Left ventricle myocardium inferior (tissue), 1 donor: ENCODE measurements at places on chromosomes 11 and 22.

- DNase-seq: no peak
Observed at GRCh38 chr11:59437770-59438169, 1.5 kb downstream of the OR5A1 start.

GRCh38 chr22:49853981-49854831, 562 bp downstream of the ZBED4 start:
- no peak for DNase-seq

DNA sequence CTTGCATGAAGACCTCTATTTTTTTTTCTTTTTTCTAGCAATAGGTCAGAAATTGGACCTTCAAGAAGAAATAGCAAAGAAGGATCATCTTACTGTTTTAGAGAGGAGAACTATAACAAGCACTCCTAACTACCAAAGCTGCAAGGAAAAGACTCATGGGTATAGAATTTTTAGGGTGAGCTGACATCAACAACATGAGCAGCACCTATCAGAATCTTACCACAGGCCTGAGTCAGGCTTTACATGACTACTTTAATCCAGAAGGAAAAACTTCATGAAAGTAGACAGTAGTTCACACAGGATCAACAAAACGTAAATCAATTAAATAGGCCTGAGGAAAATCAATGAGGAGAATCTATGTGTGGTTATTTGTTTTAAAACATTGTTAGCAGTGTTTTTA, 130.5 kb downstream of the FAM76B start:
- no peak for DNase-seq

GRCh38 chr11:65412271-65413076, 10.1 kb upstream of the NEAT1 start:
- peak; percentile 35 for DNase-seq

DNA sequence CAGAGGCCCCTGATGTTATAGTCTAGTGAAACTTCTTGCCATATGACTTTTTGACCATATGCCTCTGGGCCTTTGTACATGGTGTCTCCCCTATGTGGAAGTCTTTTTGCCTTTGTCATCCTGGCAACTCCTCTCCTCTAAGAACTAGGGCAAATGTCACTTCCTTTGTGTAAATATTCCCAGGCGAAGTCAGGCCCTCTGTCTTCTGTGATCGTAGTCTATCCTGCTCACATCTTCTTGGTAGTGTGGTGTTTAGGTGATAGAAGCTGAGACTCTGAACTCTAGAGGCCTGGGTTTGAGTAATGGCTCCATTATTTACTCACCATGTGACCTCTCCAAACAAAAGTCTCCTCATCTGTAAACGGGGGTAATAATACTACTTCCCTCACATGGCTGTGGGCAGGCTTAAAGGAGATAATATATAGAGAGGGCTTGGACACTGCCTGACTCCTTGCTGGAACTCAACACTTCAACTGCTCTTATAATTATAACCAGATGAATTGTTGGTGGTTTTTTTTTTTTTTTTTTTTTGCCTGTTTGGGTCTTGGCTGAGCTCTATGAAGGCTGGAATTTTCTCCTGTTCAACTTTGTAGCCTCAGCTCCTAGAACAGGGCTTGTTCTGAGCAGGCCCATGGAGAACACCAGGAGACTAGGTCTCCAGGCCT, 43.8 kb downstream of the INSC start:
- DNase-seq: no peak

DNA sequence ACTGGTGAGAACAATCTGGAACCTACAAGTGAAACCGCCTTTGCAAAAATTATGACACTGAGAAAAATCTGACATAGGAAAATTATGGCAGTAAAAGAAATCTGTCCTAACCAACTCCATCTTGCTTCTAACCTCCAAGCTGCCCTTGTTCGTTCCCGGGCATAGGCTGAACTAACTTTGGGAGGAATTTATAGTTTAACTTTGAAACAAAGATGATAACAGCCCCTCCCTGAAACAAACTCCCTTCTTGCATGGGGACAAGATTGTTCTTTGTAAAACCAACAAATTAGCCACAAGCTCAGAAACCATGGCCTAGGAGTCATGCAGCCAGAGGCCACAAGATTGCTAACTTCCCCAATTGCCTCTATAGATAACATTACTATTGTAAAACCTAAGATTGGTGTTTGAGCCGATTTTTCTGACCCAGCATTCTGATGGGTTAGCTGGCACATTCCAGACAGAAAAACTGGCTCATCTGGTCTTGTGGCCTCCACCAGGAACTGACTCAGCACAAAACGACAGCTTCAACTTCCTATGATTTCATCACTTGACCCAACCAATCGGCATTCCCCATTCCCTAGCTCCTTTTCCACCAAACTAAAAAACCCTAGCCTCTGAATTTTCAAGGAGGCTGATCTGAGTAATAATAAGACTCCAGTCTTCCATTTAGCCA, 3.6 kb upstream of the CCDC81 start:
- no peak for DNase-seq

GRCh38 chr22:39087881-39088684, 9.0 kb upstream of the APOBEC3H start:
- peak; percentile 27 for DNase-seq

DNA sequence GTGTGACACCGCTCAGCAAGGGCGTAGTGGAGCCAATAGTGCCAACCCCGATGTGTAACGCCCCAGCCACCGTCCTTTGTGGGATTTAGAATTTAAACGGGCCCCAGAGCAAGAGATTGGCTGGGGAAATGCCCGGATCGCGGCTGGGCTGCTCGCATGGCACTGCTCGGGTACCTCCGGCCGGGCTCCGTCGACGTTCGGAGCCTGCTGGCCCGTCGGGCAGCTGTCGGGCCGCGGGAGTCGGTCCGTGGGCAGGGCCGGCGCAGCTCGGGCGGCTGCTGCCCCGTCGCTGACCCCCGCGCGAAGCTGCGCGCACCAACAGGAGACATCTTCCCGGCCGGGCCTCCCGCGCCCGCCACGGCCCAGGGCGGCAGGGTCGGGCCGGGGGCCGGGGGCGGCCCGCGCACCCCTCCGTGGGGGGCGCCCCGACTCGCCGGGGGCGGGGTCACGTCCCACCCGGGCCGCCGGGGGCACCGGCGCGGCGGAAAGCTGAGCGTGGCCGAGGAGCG, 1.3 kb upstream of the KDM2A start:
- DNase-seq: peak; percentile 38

DNA sequence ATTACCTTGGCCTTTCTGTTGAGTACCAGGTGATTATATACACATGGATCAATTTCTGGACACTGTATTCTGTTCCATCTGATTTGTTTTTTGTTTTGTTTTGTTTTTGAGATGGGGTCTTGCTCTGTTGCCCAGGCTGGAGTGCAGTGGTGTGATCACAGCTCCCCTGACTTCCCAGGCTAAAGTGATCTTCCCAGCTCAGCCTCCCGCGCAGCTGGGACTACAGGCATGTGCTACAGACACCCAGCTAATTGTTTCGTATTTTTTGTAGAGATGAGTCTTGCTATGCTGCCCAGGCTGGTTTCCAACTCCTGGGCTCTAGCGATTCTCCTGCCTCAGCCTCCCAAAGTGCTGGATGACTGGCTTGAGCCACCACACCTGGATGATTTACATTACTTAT, 19.0 kb downstream of the TCIRG1 start:
- DNase-seq: no peak

DNA sequence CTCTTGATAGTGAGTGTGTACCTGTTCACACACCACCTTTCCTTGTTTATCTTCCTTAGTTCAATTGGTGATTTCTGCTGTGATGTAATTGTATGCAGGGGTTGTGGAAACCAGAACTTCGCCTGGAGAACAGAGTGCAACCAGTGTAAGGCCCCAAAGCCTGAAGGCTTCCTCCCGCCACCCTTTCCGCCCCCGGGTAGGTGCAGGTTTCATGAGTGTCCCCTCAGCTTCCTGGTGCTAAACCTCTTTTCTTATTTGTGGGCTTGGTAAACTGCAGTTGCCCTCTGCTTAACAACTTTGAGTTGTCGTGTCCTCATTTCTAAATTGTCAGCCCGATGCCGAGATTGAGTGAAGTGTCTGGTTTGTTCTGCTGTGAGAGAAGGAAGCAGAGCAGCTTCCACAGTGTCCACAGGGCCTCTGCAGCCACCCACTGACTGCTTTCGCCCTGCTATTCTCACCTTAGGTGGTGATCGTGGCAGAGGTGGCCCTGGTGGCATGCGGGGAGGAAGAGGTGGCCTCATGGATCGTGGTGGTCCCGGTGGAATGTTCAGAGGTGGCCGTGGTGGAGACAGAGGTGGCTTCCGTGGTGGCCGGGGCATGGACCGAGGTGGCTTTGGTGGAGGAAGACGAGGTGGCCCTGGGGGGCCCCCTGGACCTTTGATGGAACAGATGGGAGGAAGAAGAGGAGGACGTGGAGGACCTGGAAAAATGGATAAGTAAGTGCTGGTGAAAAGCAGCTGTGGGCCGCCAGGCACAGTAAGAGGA, 7.1 kb upstream of the GAS2L1 start:
- DNase-seq: no peak

GRCh38 chr11:102583141-102583873, 41.8 kb downstream of the MMP20 start:
- no peak for DNase-seq
